ENCODE measurements at places on chromosomes 2 and 18.
A peak's percentile ranks its signal among the peaks of the same experiment; 100 is the strongest.

GRCh38 chr2:37786854-37787253 is 115.4 kb upstream of the CDC42EP3 start:
- no peak for DNase-seq

- DNase-seq, result no peak
Observed at GRCh38 chr2:209624192-209624938, 147.3 kb upstream of the UNC80 start.

- DNase-seq, result no peak
Observed at GRCh38 chr2:181837563-181837962, 54.0 kb upstream of the ITPRID2 start.

- DNase-seq, result no peak
Observed at GRCh38 chr2:227006189-227006897, 157.7 kb downstream of the COL4A4 start.

DNA sequence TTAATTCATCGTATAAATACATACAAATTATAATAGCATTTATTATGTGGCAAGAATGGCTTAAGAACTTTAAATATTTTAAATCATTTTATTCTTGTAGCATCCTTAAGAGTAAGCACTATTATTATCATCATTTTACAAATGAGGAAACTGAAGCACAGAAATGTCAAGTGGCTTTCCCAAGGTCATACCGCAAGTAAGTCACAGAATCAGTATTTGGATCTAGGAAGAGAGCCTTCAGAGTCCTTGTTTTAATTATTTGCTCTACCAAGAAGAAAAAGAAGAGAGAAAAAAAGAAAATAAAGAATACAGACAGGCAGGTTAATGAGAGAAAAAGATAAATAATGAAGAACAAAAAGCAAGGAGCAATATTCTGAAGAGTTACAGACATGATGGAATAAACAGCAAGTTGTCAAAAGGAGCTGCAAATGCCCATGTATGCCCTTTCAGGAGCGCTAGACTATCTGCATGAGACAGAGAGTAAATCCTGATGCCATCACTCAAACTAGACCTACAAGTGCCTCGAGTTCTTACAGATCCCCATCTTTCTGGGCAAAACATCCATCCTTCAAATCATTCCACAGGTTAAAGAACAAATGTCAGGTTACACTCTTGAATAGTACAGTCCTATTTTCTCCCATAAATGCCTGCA is 57.8 kb upstream of the ETAA1 start:
- DNase-seq, result no peak

- DNase-seq, result no peak
Observed at GRCh38 chr18:7207366-7207915, 23.4 kb upstream of the LRRC30 start.

- no peak for DNase-seq
Observed at GRCh38 chr2:175872005-175872348, 130.1 kb downstream of the LNPK start.

- no peak for DNase-seq
Observed at GRCh38 chr2:150705767-150706166, 218.3 kb upstream of the RND3 start.

- DNase-seq, result no peak
Observed at GRCh38 chr2:239190361-239190760, 210.5 kb downstream of the HDAC4 start.

DNA sequence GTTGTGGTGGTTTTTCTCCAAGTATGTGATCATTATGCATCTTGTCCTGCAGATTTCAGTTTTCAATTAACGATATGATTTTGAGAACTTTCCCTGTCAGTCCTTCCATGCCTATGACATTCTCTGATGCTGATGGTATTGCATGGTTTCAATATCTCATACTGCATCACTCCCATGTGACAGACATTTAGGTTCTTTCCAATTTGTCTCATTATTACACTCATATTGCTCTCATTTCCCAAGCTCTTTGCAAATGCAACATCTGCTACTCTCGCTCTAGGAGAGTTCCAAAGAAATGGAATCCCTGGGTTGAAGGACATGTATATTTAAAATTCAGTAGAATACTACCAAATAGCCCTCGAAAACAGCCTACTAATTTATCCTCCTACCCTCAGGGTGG is 125.5 kb downstream of the MARCHF4 start:
- DNase-seq, result no peak

- no peak for DNase-seq
Observed at GRCh38 chr2:44102790-44103562, 65.7 kb upstream of the PPM1B start.

DNA sequence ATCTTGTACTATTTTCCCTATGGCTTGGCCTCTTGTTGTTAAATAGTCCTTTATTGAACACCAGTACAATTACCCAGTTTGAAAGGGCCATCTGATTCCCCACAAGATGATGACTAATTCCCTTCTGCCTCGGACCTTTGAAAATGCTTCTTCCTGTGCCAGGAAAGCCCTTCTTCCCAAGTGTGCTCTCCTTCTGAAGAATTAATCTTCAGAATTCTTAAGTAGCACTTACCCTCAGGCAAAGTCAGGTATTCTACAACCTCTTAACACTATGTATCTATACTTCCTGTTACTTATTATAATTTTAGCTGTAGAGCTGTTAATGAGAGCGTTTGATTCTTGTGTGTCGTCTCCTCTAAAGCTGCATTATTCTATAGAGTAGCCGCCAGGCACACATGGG is 28.6 kb upstream of the MEX3C start:
- DNase-seq, result no peak

DNA sequence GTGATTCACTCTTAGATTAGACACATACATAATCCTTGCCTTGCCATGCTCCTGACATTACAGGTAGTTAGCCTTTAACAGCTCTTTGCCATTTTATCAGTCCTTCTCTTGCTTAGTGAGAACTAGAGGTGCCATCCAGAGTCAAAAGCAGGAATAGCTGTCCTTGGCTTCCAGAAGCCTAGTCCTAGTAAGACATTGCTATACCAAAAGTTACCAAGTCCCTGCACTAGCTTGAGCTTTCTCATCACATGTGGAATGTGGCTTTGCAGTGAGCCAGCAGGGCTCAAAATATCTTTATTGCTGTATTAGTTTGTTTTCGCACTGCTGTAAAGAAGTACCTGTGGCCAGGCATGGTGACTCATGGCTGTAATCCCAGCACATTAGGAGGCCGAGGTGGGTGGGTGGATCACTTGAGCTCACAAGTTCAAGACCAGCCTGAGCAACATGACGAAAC is 104.7 kb upstream of the NOSTRIN start:
- no peak for DNase-seq

DNA sequence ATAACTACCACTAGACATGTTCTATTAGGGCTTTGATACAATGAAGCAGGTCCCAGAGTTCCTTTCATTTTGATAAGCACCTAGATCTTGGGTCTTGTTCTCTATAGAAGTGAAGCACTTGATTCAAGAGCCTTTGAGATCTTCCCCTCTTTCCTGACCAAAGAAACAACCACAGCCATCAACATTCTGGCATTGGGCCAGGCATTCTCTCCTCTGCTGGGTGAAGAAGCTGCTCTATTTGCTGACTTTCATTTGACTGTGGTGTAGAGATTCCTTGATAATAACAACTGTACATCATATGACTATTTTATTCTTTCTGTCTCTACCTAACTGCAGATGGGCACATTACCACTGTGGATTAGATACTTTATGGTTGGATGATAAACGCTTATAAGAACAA is 96.6 kb upstream of the LYPD1 start:
- no peak for DNase-seq

DNA sequence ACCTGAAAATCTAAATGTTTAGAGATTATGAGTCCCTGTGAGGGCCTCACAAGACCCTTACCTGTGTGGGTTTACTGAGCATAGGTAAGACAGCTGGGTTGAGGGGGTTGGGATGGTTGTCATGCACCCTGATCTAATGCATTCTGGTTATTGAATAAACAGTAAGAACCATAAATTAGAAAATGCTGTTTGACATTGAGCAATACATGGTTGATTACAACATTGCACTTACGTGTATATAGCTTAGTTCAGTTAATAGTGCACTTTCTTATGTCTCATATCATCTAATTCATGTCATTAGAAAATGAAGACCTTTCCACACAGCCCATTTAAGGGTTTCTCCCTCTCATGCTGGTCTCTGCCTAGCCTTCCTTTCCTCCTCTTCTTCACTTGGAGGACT is 253.5 kb upstream of the ATP5MC3 start:
- no peak for DNase-seq

DNA sequence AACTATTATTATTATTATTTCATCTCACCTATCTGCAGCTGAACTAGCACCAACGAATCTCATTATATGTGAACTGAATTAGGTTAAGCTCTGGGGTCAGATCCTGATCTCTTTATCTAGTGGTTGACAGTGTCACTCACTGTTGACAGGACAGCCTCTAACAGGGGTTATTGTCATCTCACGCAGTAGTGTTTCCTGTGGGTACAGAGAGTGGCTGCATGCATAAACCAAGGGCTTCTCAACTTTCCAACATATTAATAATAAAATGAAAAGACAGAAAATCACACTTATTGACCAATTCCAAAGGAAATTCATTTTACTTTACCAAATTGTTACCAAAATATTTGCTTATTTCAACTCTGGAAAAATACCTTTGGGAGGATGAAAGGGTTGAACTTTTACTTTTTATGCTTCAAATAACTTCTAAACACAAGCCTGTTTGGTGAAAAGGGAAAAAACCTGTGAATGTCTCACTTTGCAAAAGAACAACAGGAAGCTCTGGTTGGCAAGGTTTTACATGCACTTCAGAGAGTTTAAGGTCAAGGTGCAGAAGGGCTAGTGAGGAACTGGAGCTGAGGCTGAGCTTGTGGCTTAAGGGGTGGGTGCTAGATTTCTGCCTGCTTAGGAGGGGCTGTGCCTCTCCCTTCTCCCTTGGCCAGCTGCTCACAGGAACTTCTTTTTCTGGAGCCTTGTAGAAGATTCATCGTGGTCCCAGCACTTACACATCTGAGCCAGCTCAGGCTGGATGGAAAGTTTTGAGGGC is 72.6 kb downstream of the CTAGE1 start:
- DNase-seq, result no peak

- no peak for DNase-seq
Observed at GRCh38 chr2:36466135-36466534, 110.6 kb downstream of the CRIM1 start.

DNA sequence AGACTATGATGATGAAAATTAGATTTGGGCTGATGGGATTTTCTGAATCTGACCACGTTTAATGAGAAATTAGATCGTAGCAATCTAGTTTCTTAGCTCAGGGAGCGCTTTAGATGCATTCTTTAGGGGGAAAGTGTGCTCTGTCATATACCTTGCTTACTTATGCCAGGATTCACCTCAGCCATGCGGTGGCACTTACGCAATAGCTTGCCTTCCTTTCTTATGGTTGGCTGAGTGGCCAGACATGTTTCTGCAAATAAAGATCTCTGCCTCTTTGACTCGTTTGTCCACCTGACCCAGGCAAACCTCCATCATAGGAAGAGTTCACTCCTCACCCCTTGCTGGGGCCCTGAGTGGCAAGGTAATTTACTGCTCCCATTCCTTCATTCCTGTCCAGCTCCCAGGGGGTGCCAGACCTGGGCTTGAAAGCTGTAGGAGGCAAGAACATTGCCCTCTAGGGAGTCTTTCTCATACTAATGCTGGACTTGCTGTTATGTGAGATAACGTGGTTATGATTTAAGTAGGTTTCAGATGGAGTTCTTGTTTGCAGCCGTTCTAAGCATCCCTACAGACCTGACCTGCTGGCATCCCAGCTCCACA is 57.1 kb downstream of the FBLN7 start:
- no peak for DNase-seq

GRCh38 chr2:101806701-101807100 is 109.2 kb downstream of the MAP4K4 start:
- DNase-seq, result no peak

- no peak for DNase-seq
Observed at GRCh38 chr2:239778861-239779558, 246.1 kb downstream of the NDUFA10 start.

GRCh38 chr2:239028253-239028619 is 180.4 kb downstream of the TWIST2 start:
- no peak for DNase-seq

DNA sequence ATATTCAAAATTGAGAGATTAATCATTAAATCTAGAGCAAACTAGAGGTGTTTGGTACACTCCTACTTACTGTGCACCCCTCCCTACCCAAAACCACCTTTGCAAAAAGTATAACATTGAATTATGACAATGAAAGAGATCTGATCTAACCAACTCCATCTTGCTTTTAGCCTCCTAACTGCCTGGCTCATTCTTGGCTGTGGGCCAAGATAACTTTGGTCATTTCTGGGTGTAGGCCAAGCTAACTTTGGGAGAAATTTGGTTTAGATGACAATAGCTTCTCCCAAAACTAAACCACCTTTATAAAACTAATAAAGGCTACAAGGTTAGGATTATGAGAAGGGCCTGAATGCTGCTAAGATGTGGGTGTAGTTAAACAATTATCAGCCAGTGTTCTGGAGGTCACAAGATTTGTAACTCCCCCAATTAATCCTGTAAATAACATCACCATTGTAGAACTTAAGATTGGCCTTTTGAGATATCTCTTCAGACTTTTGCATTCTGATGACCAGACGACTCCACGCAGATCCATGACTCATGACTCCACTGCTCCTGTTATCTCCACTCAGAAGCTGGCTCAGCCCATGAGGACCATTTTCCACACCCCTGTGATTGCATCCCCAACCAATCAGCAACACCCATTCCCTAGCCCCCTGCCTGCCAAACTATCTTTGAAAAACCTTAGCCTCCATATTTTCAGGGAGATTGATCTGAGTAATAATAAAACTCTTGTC is 160.2 kb downstream of the FBXO15 start:
- DNase-seq, result no peak

GRCh38 chr2:202034249-202035088 is 814 bp downstream of the FZD7 start:
- no peak for DNase-seq

- DNase-seq, result no peak
Observed at GRCh38 chr2:137809837-137810236, 154.4 kb upstream of the HNMT start.

DNA sequence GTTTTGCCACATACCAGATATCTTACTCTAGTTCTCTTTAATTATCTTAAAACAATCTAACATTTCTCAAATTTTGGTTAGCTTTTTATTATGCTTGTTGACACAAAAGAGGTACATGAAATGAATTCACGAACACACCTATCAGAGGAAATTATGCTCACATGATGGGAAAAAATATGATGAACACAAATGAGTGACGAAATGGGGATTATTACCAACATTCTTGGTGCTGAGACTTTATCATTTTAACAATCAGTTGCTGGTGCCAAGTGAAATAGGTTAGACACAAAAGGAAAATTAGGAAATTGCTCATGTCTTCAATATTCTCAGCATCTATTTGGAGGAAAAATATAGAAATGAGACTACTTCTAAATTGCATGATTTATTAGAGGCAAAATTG is 944.7 kb upstream of the NRXN1 start:
- no peak for DNase-seq

GRCh38 chr2:104092886-104093285 is 761.0 kb upstream of the POU3F3 start:
- no peak for DNase-seq

- DNase-seq, result no peak
Observed at GRCh38 chr2:114814355-114814754, 371.9 kb downstream of the DPP10 start.

- DNase-seq, result peak; percentile 13
Observed at GRCh38 chr18:48073211-48073930, 142.9 kb upstream of the SMAD2 start.

- no peak for DNase-seq
Observed at GRCh38 chr2:240134956-240135520, 1.1 kb downstream of the COPS9 start.

All from brain pericyte (primary cell).